ENCODE measurements at places on chromosomes 13 and 19.

DNA sequence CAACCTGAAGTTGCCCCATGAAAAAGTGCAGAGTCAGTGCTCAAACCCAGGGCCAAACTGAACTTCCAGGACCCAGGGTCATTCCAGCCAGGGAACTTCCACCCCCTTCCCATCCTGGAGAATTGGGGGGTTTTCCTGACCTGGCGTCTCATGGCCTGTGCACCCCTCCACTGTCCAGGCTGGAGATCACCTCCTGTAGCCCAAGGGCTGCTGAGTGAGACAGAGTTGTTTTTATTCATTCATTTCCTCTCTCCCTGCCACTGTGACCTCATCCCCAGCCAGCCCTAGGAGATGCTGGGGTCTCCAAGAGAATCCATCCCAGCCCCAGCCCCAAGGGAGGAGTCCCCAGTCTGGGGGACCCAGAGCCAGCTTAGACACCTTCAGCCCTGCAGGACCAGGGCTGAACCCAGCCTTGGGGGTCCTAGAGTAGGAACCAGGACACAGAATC is 4.2 kb downstream of the FCHO1 start:
- DNase-seq: no peak

- DNase-seq: no peak
Observed at GRCh38 chr19:45142726-45143110, 18.1 kb downstream of the NKPD1 start.

GRCh38 chr13:21328201-21328600 is 130.9 kb downstream of the ZDHHC20 start:
- no peak for DNase-seq

DNA sequence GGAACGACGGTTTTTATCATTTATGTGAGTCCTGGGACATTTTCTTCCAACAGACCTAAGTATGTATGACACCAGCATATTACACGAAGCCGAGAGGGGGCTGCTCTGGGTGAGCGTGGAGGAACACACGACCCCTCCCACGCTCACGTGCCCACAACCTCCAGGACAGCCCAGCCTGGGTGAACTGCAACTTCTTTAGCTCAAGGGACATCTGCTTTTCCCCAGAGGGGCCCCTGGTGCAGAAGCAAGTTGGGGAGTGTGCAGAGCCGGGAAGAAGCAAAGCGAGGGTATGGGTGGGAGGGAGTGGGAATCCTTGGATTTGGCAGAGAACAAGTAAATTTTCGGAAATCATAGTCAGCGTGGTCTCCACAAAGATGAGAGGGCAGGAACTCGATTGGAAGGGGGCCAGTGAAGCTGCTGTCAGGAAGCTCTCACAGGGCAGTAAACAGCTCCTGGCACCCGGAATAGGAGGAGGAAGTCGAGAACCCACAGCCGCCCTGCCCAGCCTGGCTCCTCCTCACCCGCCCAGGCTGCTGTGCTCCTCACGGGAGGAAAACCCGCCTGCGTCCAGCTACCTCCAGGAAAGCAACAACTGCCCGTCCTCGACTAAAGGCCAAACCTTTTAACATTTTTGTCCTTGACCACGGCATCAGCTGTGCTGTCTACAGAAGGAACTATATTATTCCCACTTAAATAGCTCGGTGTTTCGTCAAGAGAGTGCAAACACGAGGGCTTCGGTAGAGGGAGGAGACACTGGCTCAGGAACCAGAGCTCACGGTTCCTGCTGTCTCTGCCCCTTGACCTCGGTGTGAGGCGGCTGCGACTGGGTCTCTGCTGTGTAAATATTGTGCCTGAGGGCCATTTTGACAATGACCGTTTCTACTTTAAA is 17.2 kb upstream of the CFAP97D2 start:
- DNase-seq: no peak

GRCh38 chr13:95524264-95524901 is 28.1 kb upstream of the CLDN10 start:
- DNase-seq: no peak

DNA sequence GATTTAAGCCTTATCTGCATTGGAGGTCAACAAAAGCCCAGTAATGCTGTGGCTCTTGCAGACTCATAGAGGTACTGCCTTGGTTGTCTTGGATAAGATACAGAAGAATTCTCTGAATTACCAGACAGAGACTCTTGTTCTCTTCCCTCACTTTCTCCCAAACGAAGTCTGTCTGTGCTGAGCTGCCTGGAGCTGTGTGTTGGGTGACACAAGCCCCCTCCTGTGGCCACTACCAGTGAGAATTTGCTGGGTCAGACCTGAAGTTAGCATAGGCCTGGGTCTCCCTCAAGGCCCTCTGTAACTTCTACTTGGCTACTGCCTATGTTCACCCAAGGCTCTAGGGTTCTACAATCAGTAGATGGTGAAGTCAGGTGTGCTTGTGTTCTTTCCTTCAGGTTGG is 413.0 kb downstream of the PCDH20 start:
- no peak for DNase-seq

DNA sequence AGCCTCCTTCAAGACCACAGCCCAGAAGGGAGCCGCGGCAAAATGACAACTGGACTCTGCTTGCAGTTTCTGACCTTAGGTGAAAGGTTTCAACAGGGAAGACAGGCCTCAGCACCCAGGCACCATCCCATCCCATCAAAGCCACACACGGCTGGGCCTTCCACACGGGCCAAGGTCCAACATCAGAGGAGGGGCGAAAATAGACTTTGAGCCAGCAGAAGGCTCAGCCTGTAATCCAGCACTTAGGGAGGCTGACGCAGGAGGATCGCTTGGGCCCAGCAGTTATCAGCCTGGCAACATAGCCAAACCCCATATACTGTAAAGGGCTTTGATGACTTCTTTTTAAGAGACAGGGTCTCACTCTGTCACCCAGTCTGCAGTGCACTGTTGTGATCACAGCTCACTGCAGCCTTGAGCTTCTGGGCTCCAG is 26.8 kb upstream of the TINCR start:
- DNase-seq: no peak

All from GM06990 (cell line).